SJCRH30 (cell line): ENCODE measurements at places on chromosomes 4 and X. TPM values are rescaled to one million over a fixed set of nuclear protein-coding genes. Genes with fewer than 3 reads are reported as not detected.

The TLL1 gene
- 1.0 and 1.4 TPM in 2 replicates for total RNA-seq

The CT45A7 gene
- not detected in 2 replicates for total RNA-seq

The TMPRSS11E gene
- total RNA-seq: not detected in 2 replicates

The TMEM156 gene
- not detected in 2 replicates for total RNA-seq

The DGAT2L6 gene
- total RNA-seq: not detected in 2 replicates

The SPANXC gene
- total RNA-seq: not detected in 2 replicates

The DMD gene
- 80.7 and 94.8 TPM in 2 replicates for total RNA-seq

The RIBC1 gene
- total RNA-seq: 0.32 and 0.33 TPM in 2 replicates

The TMEM31 gene
- not detected in 2 replicates for total RNA-seq

The CENPVL2 gene
- total RNA-seq: not detected in 2 replicates

The APEX2 gene
- 11.9 and 12.9 TPM in 2 replicates for total RNA-seq

The NR0B1 gene
- not detected in 2 replicates for total RNA-seq

The FGG gene
- total RNA-seq: not detected in 2 replicates

The SORCS2 gene
- total RNA-seq: 1.1 and 1.4 TPM in 2 replicates

The MAGEC2 gene
- total RNA-seq: 2.2 and 2.3 TPM in 2 replicates

The IGSF1 gene
- not detected in 2 replicates for total RNA-seq

The HTR2C gene
- total RNA-seq: 0.04 and 0.05 TPM in 2 replicates

The FABP2 gene
- not detected in 2 replicates for total RNA-seq

The IL2 gene
- total RNA-seq: not detected in 2 replicates

The NEIL3 gene
- total RNA-seq: 14.0 and 15.7 TPM in 2 replicates

The MAPK10 gene
- 35.5 and 46.2 TPM in 2 replicates for total RNA-seq

The USP17L21 gene
- total RNA-seq: not detected in 2 replicates

The PPARGC1A gene
- total RNA-seq: 0.12 and 0.15 TPM in 2 replicates

The PLXNB3 gene
- total RNA-seq: 2.0 and 3.7 TPM in 2 replicates

The RNF175 gene
- total RNA-seq: not detected in 2 replicates

The NAP1L3 gene
- 0.47 and 0.66 TPM in 2 replicates for total RNA-seq

The OTC gene
- total RNA-seq: not detected in 2 replicates

The DDIT4L gene
- 7.3 and 8.4 TPM in 2 replicates for total RNA-seq

The SLC9B1 gene
- 0.22 and 0.91 TPM in 2 replicates for total RNA-seq

The MTMR8 gene
- not detected in 2 replicates for total RNA-seq

The CWH43 gene
- total RNA-seq: not detected in 2 replicates

The AFM gene
- total RNA-seq: not detected in 2 replicates

The ADAM29 gene
- total RNA-seq: not detected in 2 replicates

The HMGN5 gene
- total RNA-seq: 4.8 and 5.3 TPM in 2 replicates
